ENCODE measurements at places on chromosomes 2 and 18.

GRCh38 chr2:7961550-7961949, 720.3 kb upstream of the ID2 start:
- DNase-seq: no peak

DNA sequence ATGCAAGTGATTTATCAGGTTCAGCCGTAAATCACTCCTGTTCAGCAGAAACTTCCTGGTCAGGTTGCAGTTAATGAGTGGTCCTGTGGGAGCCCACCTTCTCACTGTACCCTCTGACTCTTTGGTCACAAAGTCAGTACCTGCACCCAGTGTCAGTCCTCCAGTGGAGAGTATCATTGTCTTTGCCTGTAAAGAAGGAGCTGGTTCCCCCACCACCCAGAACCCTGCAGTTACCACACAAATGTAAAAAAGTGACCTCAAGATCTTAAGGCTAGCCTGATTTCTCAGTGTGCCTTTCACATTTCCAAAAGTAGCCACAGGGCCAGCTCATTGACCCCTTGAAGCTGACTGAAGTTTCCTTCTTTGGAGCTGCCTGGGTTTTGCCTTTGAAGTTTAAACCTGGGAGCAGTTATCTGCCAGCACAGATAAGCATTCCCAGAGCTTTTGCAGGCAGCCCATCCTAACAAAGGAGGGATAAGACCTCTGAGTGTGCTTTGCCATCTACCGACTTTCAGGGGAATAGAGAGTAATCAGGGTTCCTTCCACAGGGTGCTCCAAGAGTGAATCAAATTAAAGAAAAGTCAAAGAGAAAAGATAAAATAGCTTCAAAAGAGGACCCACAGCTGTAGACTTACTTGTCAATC, 725.2 kb downstream of the CPS1 start:
- no peak for DNase-seq

DNA sequence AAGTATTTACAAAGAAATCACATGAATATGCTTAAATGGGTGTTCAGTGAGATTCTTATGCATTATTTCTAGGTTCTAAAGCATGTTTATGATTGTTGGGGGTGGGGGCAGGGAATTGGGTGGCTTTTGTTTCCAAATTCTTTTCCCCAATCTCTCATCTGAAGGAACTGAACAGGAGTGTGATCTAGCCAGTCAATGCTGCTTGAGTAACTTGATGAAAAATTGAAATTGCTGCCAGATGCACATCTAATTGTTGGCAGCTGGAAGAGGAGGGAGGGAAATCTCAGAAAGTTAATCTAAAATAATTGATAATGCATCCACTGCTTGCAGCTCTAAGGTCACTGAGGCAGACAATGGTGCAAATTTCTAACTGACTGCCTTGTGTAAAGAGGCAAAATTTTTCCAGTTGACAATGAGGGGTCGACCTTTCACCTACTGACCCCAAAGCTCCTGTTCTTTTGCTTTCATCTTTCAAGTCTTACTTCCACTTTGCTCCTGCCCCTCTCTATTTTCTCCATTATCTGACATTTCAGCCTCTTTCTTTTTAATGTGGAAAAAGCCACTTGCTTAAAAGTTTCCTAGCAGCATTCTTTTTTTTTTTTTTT, 53.3 kb downstream of the IRS1 start:
- no peak for DNase-seq

GRCh38 chr2:29528891-29529520, 392.4 kb downstream of the ALK start:
- peak; percentile 5 for DNase-seq

- no peak for DNase-seq
Observed at GRCh38 chr18:53225567-53226325, 885.7 kb downstream of the DCC start.

GRCh38 chr2:133053541-133053940, 383.5 kb upstream of the LYPD1 start:
- no peak for DNase-seq

DNA sequence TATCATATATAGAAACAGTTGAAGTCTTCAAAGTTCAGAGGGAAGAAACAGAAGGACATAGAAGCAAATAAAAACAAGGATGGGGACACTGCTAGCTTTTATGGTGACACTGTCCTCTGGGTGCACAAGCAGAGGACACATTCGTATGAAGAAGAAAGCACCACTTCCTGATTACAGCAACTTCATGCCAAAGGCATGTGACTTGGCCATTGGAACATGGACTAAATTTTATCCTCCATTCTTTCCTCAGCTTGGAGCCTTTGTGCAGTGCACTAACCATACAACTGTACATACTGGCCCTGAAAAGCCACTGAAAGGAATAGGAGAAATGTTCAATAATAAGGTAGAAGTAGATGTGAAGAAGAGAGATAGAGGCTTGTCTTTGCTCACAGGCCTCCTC, 223.3 kb downstream of the MTX2 start:
- no peak for DNase-seq

- DNase-seq: no peak
Observed at GRCh38 chr2:17195016-17195415, 323.2 kb downstream of the RAD51AP2 start.

GRCh38 chr2:102140377-102140776, 2.2 kb upstream of the IL1R1 start:
- no peak for DNase-seq

DNA sequence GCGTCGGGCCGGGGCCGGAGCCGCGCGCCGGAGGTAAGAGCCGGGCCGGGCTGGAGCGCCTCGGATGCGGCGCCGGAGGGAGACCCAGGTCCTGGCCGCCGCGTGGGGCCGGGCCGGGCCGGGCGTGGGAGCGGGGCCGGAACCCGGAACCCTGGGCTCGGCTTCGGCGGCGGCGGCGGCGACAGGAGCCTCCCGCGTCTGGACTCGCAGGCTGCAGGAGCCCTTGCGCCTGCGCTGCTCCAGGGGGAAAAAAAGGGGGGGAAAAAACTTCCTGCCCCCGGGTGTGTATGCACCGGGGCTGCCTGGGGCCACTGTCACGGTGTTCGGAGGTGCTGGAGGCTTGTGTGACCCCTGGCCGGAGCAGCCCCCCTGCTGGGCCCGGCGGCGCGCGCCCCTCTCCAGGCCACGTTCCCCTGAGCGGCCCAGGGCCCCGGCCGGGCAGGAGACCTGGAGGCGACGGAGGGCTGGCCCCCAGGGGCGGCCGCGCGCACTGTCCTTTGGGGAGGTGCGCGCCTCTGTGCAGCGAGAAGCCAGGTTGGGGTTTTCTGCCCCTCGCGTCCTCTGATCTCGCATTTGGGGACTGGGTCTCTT, 864 bp downstream of the KLHL29 start:
- no peak for DNase-seq

DNA sequence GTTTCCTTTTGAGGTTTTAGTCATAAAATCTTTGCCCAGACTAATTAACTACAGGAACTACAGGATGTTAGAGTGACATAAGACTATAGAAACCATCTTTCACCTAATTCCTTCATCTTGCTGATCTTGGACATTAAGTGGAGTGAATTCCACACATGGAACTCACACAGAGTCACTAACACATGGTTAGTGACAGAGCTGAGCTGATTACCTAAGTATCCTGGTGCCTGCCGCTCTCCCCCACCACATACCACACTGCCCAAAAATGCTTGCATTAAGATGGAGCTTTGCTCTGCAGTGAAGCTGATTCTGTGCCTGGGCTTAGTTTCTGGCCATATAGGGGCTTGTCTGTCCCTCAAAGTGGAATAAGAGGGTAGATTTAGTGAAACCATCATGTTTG, 332.9 kb upstream of the NT5C1B start:
- no peak for DNase-seq

- no peak for DNase-seq
Observed at GRCh38 chr2:98828793-98829371, 98.0 kb upstream of the MGAT4A start.

- no peak for DNase-seq
Observed at GRCh38 chr2:147647816-147648215, 197.0 kb upstream of the ACVR2A start.

- DNase-seq: no peak
Observed at GRCh38 chr2:130819608-130820278, 17.0 kb upstream of the ARHGEF4 start.

DNA sequence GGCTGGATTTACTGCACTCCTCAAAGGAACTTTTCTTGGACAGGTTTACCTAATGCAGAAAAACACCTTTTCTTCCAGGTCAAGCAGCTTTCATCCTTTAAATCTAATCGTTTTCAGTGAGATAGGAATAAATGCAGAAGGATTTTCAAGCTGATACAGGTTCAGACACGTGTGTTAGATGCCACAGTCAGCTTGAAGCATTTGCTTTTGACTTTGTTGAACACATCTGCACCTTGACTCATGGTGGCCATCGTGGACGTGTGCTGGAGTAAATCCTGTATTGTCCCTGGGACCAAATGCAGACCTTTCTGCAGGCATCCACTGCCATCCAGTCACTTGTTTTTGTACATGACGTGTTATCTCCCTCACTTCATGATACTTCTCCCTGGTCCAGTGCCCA, 61.9 kb downstream of the KLHL29 start:
- DNase-seq: no peak

- DNase-seq: no peak
Observed at GRCh38 chr2:121197369-121198091, 87.5 kb downstream of the TFCP2L1 start.

DNA sequence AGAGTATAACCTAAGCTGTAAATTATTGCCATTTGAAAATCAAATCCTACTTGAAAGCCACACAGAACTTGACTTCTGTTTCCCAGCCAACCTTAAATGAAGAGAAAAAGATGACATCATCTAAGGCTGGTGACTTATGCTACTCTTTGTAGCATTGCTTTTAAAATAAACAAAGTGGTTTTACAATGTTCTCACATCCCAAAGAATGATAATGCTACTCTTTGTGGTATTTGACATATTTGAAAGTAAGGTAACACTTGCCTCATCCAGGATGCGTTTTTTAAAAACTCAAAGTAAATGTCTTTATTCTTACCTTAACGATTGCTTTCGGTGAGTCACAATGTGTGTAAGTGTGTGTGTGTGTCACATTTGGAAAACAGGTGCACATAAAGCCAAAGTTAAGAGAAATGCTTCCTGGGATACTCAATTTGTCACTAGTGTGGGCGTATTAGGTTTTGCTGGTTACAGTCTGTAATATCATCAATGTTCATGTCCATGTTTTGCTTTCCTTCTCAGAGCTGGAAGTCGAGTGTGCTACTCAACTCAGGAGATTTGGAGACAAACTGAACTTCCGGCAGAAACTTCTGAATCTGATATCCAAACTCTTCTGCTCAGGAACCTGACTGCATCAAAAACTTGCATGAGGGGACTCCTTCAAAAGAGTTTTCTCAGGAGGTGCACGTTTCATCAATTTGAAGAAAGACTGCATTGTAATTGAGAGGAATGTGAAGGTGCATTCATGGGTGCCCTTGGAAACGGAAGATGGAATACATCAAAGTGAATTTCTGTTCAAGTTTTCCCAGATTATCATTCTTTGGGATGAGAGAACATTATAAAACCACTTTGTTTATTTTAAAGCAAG, 2.6 kb downstream of the PMAIP1 start:
- DNase-seq: peak; percentile 67

- DNase-seq: no peak
Observed at GRCh38 chr18:13910986-13911385, 4.3 kb downstream of the MC2R start.

DNA sequence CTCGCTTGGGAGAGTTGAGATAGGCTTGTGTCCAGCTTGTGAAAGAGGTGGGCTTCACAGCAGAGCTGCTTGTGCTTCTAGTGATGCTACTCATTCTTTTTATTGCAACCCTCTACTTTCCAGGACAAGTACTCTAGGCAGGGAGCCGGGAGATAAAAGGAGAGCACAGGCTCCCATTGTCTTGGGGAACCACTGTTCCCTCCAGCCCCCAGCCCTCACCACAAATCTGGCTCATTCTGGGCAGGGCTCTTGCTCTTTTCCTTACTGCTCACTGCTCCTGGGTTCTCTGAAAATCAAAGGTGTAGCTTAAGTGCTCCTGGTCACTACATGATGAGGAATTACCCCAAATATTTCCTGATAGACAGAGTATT, 81.4 kb downstream of the CABYR start:
- no peak for DNase-seq

GRCh38 chr2:159759577-159759976, 38.4 kb downstream of the CD302 start:
- no peak for DNase-seq
